ENCODE measurements at places on chromosomes 1 and 21.

GRCh38 chr1:111515291-111516004, 12.0 kb upstream of the ADORA3 start:
- no peak for DNase-seq

- no peak for DNase-seq
Observed at GRCh38 chr1:71861022-71861421, 421.3 kb downstream of the NEGR1 start.

- DNase-seq: no peak
Observed at GRCh38 chr1:95207223-95207935, 26.6 kb upstream of the RWDD3 start.

GRCh38 chr1:106584676-106585075, 471.8 kb upstream of the PRMT6 start:
- DNase-seq: no peak

GRCh38 chr21:33840771-33841170, 74.8 kb downstream of the ATP5PO start:
- DNase-seq: no peak

GRCh38 chr1:107954719-107955415, 10.1 kb downstream of the VAV3 start:
- no peak for DNase-seq

- no peak for DNase-seq
Observed at GRCh38 chr1:239733995-239734394, 347.6 kb downstream of the CHRM3 start.

DNA sequence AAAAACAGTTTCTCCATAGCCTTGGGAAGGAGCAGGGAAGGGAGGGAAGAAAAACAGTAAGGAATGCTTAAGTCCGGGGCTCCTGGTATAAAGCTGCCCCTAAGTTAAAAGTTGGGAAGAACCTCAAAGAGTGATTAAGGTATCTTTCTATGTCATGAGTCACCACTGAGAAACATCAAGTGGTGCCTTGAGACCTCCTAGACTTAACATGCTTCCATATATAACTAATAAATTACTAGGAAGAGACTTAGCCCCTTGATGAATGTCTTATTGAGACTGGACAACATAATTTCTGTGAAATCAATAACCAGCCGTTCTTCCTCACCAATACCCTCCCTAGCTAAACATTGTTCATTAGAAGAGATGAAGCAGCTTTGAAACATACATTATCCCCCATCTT, 121.8 kb upstream of the SLC44A3 start:
- DNase-seq: no peak

DNA sequence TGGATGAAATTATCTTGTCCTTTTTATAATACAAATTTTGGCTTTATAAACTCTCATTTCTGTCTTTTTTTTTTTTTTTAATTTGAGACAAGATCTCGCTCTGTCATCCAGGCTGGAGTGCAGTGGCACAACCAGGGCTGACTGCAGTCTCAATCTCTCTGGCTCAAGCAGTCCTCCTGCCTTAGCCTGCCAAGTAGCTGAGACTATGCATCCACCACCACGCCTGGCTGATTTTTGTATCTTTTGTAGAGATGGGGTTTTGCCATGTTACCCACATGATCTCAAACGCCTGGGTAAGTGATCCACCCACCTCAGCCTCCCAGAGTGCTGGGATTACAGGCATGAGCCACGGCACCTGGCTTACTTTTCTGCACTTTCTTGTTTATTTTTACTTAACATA, 7.5 kb downstream of the TOR1AIP1 start:
- DNase-seq: no peak

- no peak for DNase-seq
Observed at GRCh38 chr1:21114431-21114830, 62.3 kb downstream of the EIF4G3 start.

GRCh38 chr1:175881246-175881976, 138.0 kb upstream of the TNR start:
- DNase-seq: peak; percentile 6

GRCh38 chr1:225877580-225877979, 4.6 kb downstream of the TMEM63A start:
- peak; percentile 25 for DNase-seq

- DNase-seq: no peak
Observed at GRCh38 chr1:157376681-157377080, 175.6 kb downstream of the FCRL5 start.

DNA sequence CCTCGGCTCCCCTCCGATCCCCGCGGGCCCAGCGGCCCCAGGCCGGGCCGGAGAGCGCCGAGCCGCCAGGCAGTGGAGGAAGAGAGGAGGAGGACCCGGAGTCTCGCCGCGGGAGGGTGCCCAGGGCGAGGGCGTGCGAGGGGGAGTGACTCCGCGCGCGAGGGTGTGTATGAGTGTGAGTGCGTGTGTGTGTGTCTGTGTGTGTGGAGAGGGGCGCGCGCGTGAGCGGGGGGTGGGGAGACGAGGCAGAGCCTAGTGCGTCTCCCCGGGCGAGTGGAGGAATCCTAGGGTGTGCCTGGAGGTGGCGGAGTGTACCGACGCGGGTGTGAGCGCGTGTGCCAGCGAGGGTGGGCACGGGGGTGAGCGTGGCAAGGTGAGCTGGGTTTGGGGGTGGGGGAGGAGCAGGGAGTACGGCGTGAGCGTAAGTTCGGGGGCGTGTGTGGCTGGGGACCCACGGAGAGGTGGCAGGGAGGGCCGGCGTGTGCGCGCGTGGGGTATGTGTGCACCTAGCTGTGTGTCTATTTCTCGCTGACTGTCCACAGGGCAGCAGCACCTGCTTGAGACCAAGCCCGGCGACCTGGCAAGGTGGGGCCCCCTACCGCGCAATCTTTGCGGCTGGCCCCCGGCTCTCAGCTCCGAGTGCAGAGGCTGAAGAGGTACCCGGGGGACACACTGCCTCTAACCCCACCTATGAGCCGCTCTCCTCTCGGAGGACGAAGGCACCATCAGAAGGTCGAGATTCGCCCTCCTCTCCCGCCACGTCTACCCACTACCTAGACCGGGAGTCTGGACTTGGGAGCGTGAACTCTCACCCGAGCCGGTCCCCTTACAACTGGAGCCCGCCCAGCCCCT, 784 bp upstream of the KCND3 start:
- DNase-seq: peak; percentile 67

- DNase-seq: no peak
Observed at GRCh38 chr21:17352996-17353655, 159.7 kb upstream of the CXADR start.

DNA sequence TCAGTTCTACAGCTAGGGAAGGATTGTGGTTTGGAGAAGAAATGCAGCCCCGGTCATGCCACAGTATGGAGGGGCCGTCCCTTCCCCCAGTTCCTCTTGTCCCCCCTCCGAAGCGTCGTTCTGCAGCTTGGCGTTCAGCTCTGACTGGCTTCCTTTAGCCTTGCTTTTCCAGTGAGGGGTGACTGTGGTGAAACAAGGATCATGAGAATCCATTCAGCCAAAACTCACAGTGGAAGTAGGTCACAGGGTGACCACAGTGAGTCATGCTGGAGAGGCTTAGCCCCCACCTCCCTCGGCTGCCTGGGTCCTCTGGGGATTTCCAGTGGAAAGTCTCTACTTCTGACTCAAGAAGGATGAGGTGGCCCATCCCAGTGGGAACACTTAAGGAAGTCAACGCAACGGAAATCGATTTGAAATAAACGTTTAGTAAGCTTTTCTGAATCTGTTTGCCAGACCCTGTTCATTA, 37.3 kb upstream of the COL6A2 start:
- no peak for DNase-seq

DNA sequence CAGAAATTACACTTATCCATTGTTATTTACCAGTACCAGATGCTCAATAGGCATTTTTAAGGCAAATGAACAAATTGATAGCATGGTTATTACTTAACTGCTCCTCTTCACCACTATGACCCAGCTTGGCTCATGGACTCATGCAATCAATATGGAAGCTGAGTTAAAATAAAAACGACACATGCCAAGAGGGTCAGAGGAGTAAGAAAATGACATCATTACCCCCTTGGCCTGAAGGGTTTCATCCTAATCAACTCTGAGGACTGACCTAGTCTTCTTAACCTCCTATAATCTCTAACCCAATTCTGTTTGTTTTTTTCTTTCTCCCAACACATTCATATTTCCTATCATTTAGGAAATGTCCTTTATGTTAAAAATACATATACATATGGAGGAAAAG, 41.6 kb downstream of the IRF2BP2 start:
- no peak for DNase-seq

GRCh38 chr1:219153723-219154122, 20.0 kb upstream of the LYPLAL1 start:
- no peak for DNase-seq

DNA sequence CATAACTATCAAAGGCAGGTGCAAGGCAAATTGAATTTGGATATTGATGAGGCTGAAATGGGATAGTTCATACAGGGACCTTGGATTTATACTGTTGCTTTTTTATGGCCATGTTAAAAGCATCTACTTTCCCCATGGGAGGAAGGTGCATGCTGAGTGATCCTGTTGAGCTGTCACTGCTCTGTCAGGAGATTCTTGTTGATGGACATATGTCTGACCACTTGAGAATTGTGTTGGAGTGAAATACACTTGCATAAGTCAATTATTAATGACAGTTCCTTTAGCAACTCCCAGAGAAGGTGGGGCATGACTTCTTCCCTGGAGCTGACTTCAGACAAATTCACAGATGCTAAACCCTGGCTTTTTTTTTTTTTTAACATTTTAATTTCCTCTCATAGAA, 58.4 kb upstream of the DYNLT5 start:
- DNase-seq: no peak

- no peak for DNase-seq
Observed at GRCh38 chr1:197725044-197725443, 50.2 kb downstream of the DENND1B start.

DNA sequence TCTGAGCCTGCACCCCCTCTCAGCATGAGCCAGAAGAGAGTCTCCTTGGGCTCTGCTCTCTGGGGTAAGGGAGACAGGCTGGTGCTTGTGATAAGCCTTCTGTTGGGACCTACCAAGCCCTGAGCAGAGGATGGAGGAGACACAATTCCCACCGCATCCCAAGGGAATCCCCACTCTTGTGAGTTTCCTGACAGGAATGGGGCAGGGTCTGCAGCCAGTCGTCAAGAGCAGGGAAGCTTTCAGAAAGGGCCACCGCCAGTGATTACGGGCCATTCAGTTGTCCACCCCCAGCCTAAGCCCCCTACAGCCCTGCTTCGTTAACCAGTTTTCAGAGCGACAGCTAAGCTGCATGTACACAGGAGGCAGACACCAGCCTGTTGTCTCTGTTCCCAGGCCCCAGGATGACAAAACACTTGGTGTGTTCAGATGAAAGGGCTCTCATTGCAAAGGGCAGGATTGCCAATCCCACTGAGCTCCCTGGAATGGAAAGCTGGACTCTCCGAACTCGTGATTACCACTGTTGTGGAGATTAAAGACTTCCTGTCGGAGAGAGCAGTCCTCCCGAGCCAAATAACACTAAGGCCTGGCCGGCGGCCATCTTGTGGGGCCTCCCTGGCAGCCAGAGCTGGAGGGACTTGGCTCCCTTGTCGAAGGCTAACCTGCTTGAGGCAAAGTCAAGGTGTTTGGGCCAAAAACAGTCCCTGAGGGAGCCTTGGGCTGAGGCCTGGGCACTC, 37.4 kb upstream of the SLC30A1 start:
- no peak for DNase-seq

GRCh38 chr1:160767395-160768294, 28.3 kb upstream of the LY9 start:
- DNase-seq: no peak

GRCh38 chr1:31707711-31708110, 3.9 kb upstream of the COL16A1 start:
- no peak for DNase-seq

DNA sequence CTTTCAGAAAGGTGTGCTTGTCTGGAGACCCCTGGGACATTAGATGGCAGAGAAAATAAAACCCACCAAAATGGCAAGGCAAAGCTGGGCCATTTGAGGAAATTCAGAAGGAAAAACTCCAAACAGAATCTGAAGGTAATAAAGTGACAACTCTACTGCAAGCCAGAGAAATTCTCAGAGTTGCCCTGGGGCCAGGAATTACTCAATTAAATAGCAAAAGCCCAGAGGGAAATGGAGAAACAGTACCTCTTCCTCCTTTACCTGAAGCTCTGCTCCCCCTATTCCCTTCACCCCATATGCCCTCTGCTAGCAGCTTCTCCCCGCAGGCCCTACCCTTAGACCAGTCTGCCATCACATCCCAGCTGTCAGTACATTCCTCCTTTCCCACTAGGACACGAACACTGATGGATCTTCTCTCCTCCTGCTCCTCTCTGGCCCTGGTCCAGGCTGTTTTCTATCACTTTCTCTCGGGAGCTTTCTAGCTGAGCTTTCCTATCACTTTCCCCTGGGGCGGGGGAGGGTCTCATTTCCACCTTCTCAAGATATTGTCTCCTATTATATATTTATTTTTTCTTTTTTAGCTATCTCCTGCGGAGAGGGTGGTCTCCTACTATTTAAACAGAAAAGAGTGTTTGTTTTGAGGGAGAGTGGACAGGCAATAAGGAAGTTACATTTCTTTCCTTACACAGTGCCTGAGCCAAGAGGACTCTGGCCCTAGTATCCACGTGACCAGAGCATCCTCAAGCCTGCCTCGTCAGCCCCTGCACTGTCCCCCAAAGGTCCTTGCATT, 47.7 kb upstream of the RBM15 start:
- no peak for DNase-seq

- DNase-seq: no peak
Observed at GRCh38 chr1:189662190-189662589, 815.5 kb downstream of the BRINP3 start.

DNA sequence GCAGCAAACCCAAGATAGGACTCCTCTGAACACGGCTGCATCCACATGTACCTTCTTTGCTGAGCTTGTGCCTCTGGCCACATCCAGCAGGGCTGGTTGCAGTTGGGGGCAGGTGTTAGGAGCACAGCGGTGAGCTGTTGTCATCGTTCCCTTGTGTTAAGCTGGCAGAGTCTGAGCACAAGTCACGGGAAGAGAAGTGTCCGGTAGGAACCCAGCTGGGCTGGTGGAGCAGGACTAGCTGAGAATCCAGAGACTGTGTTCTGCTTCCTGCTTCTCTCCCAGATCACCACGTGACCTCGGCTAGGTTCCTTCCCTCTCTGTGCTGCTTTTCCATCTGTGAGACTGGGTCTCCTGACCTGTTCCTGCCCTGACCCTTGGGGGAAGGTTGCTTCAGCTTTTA, 105.1 kb downstream of the PCBP3 start:
- DNase-seq: no peak

GRCh38 chr21:27077501-27077900, 110.6 kb upstream of the ADAMTS5 start:
- no peak for DNase-seq

DNA sequence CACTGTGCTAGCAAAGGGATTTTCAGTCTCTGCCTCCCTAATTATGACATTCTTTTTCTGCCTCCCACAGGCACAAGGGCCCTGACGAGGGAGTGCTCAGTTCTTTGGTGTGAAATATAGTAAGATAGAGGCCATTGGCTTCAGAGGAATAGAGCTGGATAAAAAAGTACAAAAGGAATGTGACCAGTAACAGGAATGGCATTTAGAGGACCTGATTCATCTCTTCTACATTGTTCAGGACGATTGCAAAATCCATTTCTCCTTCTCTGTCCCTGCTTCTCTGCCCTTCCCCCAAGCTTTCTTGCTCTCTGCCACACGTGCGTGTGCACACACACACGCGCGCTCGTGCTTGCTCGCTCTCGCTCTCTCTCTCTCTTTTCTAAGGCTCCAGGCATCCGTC, 668.2 kb downstream of the KIF26B start:
- no peak for DNase-seq

Data from NCI-H146 (cell line).